Lower lobe of right lung (tissue), 2 donors: ENCODE measurements at places on chromosomes 4 and X. TPM values are rescaled to one million over a fixed set of nuclear protein-coding genes. Genes with fewer than 3 reads are reported as not detected.
A peak's percentile ranks its signal among the peaks of the same experiment; 100 is the strongest.

Gene SPARCL1
- 299 TPM for total RNA-seq

Gene ATP1B4
- total RNA-seq, result not detected

Gene PPARGC1A
- 10.5 TPM for total RNA-seq

Gene ERAS
- not detected for total RNA-seq

Gene RTL5
- total RNA-seq, result 9.9 TPM

Gene PCDH19
- 0.27 TPM for total RNA-seq

Gene FGF13
- 4.0 TPM for total RNA-seq

Gene FAM184B
- 0.24 TPM for total RNA-seq

DNA sequence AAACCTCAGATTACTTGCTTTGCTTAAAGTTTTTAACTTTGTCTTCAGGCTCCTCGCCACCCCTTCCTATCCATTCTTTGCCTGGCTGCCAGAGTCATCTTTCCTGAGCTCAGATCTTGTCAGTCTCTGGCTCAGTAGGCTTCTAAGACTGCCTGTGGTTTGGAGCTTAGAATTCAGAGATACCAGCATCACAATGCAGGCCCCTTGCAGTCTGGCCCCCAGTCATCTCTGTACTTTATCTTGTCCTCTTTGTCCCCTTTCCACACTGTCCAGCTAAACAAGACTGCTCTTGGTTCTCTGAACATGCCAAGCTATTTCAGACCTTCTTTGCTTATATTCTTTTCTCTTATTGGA, 3.0 kb downstream of the KIAA0232 start:
- peaks cover 42% of the 10 kb centered on the region for H3K4me1 ChIP-seq
- H3K27ac ChIP-seq, result no peak overlapping the region
- no peaks in the 10 kb centered on the region for H3K27me3 ChIP-seq
- peaks cover 7% of the 10 kb centered on the region for H3K36me3 ChIP-seq
- H3K4me3 ChIP-seq, result no peak overlapping the region

GRCh38 chr4:888029-888428, 44.1 kb downstream of the GAK start:
- DNase-seq, result no peak
- no peak overlapping the region for H3K4me3 ChIP-seq
- H3K4me1 ChIP-seq, result no peaks in the 10 kb centered on the region
- no peak overlapping the region for H3K27ac ChIP-seq

DNA sequence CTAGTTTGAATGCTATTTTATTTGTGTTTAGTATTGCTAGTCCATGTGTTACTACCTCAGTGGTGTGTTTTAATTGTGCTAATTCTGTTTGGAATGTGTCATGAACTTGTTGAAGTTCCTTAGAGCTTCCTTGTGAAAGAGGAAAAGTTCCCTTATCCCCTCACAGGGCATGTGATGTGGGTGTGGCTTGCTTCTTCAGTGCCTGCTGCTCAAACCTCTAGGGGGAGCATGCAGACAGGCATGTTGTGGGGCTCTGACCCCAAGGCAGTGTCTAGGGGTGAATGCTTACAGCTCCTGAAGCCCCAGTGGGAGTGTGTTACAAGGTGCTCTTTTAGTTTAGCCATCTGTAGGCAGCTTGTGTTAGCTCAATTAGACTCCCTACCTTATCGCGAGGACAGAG, 86.5 kb downstream of the MAGED4 start:
- no peak for DNase-seq
- no peaks in the 10 kb centered on the region for H3K36me3 ChIP-seq
- no peaks in the 10 kb centered on the region for H3K4me1 ChIP-seq
- H3K27ac ChIP-seq, result no peak overlapping the region
- H3K4me3 ChIP-seq, result no peak overlapping the region

DNA sequence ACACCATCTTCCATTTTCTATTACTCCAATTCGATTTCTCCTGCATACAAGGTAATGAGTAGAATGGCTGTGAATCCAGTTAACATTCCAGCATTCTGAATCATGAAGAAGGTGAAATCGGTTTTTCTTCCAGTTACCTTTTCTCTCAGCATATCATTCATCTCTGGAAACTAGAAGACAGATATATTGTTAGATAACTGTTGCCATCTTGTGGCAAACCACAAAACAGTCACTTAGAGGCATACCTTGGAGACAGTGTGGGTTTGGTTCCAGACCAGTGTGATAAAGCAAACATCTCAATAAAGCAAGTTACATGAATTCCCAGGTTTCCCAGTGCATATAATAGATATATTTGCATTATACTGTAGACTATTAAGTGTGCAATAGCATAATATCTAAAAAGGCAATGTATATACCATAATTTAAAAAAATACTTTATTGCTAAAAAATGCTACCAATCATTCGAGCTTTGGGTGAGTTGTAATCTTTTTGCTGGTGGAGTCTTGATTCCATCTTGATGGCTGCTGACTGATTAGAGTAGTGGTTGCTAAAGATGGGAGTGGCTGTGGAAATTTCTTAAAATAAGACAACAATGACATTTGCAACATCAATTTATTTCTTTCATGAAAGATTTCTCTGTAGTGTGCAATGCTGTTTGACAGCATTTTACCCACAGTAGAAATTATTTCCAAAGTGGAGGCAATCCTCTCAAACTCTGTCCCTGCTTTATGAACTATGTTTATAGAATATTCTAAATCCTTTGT, 82.1 kb downstream of the SLC39A8 start:
- DNase-seq, result no peak
- peaks cover 23% of the 10 kb centered on the region for H3K36me3 ChIP-seq

DNA sequence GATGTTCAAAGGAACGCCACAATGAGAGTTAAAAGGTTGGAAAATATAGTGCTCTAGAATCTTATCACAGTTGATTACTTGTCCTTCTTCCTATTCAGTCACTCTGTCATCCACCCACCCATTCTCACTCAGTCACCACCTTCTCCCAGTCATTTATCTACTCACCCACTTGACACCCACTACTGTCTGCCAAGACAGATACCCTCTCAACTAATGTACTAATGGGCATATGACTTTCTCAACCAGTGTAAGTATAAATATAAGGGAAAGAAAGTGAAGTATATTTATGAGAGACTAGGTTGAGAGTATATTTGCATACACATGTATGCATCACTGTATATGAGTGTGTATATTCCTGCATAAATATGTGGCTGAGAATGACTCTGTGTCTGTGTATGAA, 20.0 kb downstream of the MID2 start:
- H3K4me3 ChIP-seq, result no peak overlapping the region
- no peak for DNase-seq
- no peaks in the 10 kb centered on the region for H3K27me3 ChIP-seq
- H3K4me1 ChIP-seq, result no peaks in the 10 kb centered on the region
- peaks cover 6% of the 10 kb centered on the region for H3K36me3 ChIP-seq
- H3K27ac ChIP-seq, result no peak overlapping the region

DNA sequence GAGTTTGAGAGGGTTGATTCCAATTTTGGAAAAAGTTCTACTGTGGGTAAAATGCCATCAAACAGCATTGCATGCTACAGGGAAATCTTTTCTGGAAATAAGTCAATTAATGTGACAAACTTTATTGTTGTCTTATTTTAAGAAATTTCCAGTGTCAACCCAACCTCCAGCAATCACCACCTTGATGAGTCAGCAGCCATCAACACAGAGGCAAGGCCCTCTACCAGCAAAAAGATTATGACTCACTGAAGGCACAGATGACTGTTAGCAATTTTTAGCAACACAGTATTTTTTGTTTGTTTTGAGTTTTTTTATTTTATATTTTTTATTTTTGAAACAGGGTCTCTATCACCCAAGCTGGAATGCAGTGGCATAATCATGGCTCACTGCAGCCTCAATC, 165.4 kb upstream of the C1QTNF7 start:
- no peak for DNase-seq
- no peak overlapping the region for H3K27ac ChIP-seq
- H3K4me1 ChIP-seq, result no peaks in the 10 kb centered on the region
- no peaks in the 10 kb centered on the region for H3K36me3 ChIP-seq

GRCh38 chr4:22235698-22236097, 280.2 kb downstream of the ADGRA3 start:
- no peaks in the 10 kb centered on the region for H3K4me1 ChIP-seq
- H3K36me3 ChIP-seq, result no peaks in the 10 kb centered on the region
- no peak for DNase-seq
- no peak overlapping the region for H3K4me3 ChIP-seq

GRCh38 chrX:75989806-75990590, 182.9 kb upstream of the PBDC1 start:
- DNase-seq, result no peak
- H3K27ac ChIP-seq, result no peak overlapping the region
- H3K36me3 ChIP-seq, result no peaks in the 10 kb centered on the region
- H3K4me1 ChIP-seq, result no peaks in the 10 kb centered on the region
- H3K4me3 ChIP-seq, result no peak overlapping the region
- no peaks in the 10 kb centered on the region for H3K27me3 ChIP-seq

DNA sequence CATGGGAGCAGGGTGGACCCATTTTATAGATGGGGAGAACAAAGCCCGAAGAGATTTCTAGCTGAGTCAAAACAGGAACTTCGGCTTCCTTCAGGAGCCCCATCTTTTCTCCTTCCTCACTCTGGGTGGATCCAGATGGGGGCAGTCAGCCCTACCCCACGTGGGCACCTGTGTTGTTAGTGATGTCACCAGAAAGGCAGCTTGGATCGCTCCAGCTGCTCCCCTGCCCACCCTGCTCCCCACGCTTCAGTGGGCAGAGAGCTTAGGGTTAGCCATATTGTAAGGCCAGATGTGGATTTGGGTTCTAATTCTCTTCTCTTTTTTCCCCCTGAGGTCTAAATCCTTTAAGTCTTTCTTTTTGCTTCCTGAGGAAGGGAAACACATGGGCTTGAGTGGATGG, 132.3 kb upstream of the PJA1 start:
- no peaks in the 10 kb centered on the region for H3K27me3 ChIP-seq
- DNase-seq, result no peak

GRCh38 chr4:6365545-6366086, 96.0 kb downstream of the WFS1 start:
- no peaks in the 10 kb centered on the region for H3K4me1 ChIP-seq
- no peak overlapping the region for H3K4me3 ChIP-seq
- no peaks in the 10 kb centered on the region for H3K36me3 ChIP-seq
- no peak for DNase-seq
- H3K27me3 ChIP-seq, result peaks cover 20% of the 10 kb centered on the region
- no peak overlapping the region for H3K27ac ChIP-seq

DNA sequence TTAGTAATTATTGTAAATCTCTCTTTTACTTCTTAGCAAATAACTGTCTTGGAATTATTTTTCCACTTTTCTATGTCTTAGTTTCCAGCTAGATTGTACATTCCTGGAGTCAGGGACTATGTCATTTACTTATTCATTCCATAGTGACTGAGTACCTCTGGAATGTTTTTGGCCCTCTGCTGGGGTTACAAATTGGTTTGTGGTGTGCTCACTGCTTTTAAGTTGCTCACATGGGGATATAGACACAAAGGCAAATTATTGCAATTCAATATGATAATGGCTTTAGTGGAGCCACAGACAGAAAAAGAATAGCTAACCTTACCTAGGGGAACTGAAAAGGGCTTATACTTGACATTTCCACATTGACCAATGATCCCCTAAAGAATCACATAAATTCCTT, 63.7 kb upstream of the PDGFRA start:
- H3K27ac ChIP-seq, result no peak overlapping the region
- H3K4me1 ChIP-seq, result no peaks in the 10 kb centered on the region
- DNase-seq, result no peak

- no peak for DNase-seq
- no peaks in the 10 kb centered on the region for H3K27me3 ChIP-seq
- H3K4me3 ChIP-seq, result no peak overlapping the region
- H3K27ac ChIP-seq, result no peak overlapping the region
- no peaks in the 10 kb centered on the region for H3K36me3 ChIP-seq
Observed at GRCh38 chr4:54909961-54910360, 215.4 kb downstream of the KDR start.

- no peak overlapping the region for H3K4me3 ChIP-seq
- H3K27me3 ChIP-seq, result no peaks in the 10 kb centered on the region
- no peaks in the 10 kb centered on the region for H3K4me1 ChIP-seq
- DNase-seq, result no peak
- H3K36me3 ChIP-seq, result no peaks in the 10 kb centered on the region
- H3K27ac ChIP-seq, result no peak overlapping the region
Observed at GRCh38 chr4:120636120-120636630, 286.4 kb downstream of the PRDM5 start.

DNA sequence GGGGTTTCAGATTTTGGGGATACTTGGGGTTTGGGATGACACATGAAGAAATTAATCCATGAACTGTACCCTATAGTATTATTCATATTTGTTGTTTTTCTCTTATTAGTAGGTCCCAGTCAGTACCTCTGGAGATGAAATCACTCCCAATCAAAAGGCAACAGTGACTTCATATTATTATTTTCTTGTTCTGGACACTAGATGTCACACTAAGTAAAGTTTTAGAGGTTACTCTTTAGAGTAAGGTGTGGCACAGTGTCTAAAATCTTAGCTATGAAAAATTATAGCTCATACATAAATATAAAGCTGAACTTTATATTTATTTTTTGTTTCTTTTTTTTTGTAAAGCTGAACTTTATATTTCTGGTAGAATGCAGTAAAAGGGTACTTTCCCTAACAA, 35.1 kb downstream of the FAM114A1 start:
- H3K4me3 ChIP-seq, result no peak overlapping the region
- H3K36me3 ChIP-seq, result peaks cover 48% of the 10 kb centered on the region
- DNase-seq, result no peak
- no peak overlapping the region for H3K27ac ChIP-seq
- H3K4me1 ChIP-seq, result no peaks in the 10 kb centered on the region
- H3K27me3 ChIP-seq, result no peaks in the 10 kb centered on the region

DNA sequence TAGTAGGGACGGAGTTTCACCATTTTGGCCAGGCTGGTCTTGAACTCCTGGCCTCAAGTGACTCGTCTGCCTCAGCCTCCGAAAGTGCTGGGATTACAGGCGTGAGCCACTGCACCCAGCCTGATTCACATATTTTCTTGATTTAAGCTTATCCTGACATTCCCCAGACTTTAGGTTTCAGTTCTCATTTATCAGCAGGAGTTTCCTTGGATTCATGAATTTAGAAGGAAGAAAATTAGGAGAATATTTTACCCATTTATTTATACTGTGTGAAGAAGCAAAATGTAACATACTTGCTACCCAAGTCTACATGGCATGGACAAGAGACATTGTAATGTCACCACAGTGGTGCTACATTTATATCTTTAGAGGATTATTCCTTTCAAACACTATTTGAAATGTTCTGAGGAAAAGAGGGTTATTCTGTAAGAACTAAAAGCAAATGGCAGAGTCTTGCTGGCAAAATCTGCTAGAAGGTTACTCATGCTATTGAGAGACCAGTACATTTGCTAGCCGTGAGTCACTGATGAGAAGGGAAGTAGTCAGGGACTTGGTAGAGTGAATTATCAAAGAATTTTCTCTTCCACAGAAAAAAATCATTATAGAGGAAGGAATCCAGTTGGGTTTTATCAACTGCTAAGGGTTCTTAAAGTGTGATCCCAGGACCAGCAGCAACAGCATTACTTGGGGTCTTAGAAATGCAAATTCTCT, 26.1 kb upstream of the CFAP299 start:
- no peaks in the 10 kb centered on the region for H3K36me3 ChIP-seq
- no peak overlapping the region for H3K27ac ChIP-seq
- no peak for DNase-seq
- no peak overlapping the region for H3K4me3 ChIP-seq
- H3K27me3 ChIP-seq, result peaks cover 4% of the 10 kb centered on the region
- H3K4me1 ChIP-seq, result no peaks in the 10 kb centered on the region

GRCh38 chr4:139419388-139419914, 34.5 kb upstream of the RAB33B start:
- H3K27me3 ChIP-seq, result no peaks in the 10 kb centered on the region
- H3K4me3 ChIP-seq, result no peak overlapping the region
- peaks cover 19% of the 10 kb centered on the region for H3K4me1 ChIP-seq
- no peaks in the 10 kb centered on the region for H3K36me3 ChIP-seq
- H3K27ac ChIP-seq, result peak overlapping the region; percentile 61
- DNase-seq, result no peak
